ENCODE measurements at places on chromosomes 12 and 14.

- DNase-seq, result no peak
These were observed 58.7 kb downstream of the ST8SIA1 start for GRCh38 chr12:22275843-22276242.

DNA sequence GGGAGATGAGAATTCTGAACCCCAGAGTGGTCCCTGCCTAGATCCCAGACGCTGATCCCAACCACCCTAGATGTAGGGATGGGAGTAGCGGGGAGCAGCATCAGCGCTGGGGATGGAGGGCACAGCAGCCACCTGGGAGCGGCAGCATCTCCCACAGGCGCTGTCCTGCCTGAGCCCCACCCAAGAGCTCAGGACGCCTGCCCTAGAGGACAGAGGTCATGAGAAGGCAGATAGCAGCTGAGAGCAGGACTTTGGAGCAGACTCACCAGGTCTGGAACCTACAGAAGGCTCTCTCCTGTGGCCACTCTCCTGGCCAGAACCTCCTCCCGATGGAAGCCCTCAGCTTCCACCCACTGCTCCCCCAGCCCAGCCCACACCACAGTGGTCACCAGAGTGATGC is 7.2 kb downstream of the CCDC85C start:
- no peak for DNase-seq

- no peak for DNase-seq
These were observed 22.9 kb downstream of the IRF2BPL start for GRCh38 chr14:77005559-77005958.

DNA sequence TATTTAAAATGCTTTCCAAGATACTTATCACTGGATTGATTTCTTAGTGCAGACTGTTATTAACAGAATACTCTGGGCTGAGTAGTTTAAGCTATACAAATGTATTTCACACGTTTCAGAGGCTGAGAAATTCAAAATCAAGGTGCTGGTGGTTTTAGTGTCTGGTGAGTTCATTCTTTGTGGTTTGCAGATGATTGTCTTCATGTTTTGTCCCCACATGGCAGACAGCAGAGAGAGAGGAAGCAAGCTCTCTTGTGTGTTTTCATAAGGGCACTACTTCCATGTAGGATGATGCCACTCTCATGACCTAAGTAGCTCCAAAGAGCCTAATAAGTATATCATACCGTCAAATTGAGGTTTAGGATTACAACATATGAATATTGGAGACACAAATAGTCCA is 1348.9 kb upstream of the FLRT2 start:
- DNase-seq, result no peak

DNA sequence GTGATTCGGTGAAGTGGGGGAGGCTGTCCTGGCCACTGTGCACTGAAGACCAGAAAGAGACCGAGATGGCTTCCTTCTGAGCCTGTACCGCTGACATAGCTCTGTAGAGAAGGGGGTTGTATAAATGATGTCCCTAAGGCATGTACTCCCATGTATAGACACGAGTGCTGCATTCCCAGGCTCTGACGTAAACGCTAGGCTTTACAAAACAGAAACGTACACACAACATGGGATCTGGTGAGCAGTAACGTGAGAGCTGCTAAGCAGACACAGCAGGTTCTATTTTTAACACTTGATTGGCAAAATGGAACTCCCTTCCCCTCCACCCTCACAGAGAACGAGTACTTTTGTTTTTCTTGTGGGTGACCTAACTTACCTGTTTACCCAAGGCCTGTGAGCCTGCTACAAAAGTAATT is 35.9 kb downstream of the ACADS start:
- no peak for DNase-seq

DNA sequence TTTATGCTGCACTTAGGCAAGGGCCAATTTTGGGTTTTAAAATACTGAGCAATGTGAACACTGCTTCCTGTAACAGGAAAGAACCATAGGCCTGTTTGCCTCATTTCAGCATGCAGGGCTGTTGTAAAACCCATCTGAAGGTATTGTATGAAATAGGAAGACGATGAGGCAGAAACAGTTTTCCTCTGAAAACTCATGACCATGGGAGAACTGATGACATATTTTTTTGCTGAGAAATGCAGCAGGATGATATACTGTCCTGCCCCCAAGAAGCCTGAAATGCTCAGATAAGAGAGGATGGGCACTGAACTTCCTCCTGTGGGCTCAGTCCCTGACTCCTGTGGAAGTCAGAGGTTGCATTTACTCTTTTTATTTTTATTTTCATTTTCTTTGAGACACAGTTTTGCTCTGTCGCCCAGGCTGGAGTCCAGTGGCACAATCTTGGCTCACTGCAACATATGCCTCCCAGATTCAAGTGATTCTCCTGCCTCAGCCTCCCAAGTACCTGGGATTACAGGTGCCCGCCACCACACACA is 17.4 kb downstream of the PYGL start:
- DNase-seq, result no peak

GRCh38 chr12:52089491-52089890 is 10.0 kb downstream of the SMIM41 start:
- no peak for DNase-seq

- DNase-seq, result no peak
These were observed 966.7 kb downstream of the SLC6A15 start for GRCh38 chr12:83945871-83946270.

DNA sequence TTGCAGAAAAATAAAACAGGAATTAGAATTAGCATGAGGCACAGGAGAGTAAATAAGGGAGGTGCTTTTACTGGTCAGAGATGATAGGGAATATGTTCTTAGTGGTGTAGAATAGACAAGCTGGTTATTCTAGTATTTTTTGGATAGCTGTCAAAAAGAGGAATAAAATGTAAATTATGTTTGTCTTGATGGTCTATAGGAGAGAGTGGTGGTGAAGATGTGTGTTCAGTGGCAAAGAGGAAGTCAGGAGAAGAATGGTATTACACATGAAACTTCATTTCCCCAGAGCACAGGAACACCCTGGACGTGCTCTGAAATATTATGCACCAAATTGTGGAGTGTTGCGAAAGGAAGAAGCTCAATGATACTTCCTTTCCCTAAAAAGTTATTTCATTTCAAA is 27.8 kb downstream of the MUCL1 start:
- DNase-seq, result no peak

- peak; percentile 64 for DNase-seq
These were observed 21.6 kb downstream of the RFC5 start for GRCh38 chr12:118038137-118038536.

DNA sequence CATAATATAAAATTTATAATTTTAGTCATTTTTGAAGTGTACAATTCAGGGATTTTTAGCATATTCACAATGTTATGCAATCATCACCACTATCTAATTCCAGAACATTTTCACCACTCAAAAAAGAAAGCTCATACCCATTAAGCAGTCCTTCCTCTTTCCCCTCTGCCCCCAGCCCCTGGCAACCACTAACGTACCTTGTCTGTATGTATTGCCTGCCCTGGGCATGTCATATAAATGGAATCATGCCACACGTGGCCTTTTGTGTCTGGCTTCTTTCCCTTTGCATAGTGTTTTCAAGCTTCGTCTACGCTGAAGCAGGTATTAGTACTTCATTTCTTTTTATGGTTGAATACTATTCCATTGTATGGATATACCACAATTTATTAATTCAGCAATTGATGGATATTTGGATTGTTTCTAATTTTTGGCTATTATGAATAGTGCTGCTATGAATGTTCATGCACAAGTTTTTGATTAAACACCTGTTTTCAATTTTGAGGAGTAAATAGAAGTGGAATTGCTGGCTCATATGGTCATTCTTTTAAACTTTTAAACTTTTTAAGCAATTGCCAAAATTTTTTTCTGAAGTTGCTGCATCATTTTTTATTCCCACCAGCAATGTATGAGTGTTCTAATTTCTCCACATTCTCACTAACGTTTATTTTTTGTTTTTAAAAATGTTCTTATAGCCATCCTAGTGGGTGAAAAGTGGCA is 1.6 kb upstream of the SSTR1 start:
- no peak for DNase-seq

- DNase-seq, result no peak
These were observed 195.4 kb upstream of the RMST start for GRCh38 chr12:97267166-97267565.

DNA sequence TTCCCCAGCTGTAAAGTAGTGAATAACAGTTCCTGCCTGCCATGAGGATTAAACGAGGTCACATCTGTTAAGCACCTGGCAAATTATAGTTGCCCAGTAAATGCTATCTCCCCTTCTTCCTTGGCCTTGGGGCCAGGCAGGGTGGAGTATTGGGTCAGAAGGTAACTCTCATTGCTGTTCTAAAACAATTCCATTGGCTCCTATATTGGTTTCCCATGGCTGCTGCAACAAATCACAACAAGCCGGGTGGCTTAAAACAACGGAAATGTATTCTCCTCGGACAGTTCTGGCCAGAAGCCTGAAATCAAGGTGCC is 31.9 kb downstream of the MMAB start:
- DNase-seq, result no peak

DNA sequence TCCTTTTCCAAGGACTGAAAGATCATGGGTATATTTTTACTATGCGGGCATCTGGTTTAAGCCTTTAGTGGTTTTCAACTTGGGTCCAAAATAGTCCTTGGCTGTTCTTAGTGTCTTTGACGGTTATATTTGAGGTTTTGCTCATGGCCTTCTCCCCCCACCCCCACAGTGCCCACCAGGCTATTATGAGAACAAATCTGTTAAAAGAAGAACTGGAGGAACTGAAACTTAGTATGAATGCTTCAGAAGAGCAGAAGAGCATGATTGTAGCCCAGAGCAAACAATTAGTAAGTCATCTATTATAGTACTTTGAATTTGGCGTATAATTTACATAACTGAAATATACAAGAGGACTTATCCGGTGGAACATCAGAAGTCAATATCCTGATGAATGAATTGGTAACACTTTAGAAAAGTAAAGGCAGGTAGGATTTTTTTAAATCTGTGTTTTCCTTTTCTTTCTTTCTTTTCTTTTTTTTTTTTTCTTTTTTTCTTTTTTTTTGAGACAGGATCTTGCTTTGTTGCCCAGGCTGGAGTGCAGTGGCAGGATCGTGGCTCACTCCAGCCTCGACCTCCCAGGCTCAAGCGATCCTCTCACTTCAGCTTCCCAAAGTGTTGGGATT is 71.8 kb upstream of the BCAT1 start:
- DNase-seq, result no peak

DNA sequence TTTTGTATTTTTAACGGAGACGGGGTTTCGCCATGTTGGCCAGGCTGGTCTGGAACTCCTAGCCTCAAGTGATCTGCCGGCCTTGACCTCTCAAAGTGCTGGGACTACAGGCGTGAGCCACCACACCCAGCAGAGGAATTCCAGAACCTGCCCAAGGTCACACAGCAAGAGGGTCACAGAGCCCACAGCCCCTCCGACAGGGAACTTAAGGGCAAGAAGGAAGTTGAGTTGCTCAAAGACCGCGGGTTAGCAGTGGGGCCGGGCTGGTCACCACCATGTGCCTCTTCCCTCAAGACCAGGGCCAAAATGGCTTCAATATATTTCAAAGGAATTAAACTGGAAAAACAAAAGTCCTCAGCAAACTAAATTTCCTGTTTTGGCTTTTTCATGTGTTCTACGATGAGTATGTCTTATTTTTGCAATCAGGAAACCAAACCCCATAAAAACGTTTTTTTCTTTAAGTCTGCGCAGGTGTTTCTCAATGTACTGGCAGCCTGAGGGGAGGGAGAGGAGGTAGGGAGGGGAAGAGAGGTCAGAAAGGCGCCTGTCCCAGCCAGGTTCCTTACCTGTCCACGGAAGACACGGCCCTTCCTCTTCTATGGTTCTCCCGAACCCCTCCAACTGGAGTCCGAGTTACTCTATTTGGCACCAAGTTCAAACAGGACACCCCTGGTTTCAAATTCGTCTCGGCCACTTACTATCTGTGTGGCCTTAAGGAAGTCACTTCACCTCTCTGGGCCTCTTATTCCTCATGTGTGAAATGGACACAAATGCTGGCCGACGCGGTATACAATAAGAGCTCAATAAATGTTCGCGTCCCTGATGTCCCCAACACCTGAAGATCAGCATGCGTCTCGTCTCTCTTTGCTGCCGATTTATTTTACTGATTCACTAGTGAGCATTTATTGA is 778 bp downstream of the SLC8B1 start:
- no peak for DNase-seq

GRCh38 chr12:58803908-58804307 is 116.4 kb downstream of the LRIG3 start:
- no peak for DNase-seq

DNA sequence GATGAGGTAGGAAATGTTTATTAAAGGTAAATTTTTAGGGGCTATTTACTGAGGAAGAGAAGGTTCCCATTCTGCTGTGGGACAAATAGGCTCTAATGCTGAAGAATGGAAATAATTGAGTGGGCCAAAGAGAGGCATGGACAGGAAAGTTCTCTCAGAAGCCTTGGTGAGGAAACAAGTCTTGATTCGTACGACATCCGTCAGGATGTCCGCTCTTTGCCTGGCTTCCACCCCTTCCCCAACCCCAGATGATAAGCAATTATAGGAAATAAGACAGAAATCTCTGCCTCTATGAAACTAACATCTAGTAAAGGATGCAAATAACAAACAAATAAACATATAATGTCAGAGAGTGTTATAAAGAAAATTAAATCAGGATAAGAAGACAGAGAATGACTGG is 91.7 kb upstream of the BCAT1 start:
- no peak for DNase-seq

DNA sequence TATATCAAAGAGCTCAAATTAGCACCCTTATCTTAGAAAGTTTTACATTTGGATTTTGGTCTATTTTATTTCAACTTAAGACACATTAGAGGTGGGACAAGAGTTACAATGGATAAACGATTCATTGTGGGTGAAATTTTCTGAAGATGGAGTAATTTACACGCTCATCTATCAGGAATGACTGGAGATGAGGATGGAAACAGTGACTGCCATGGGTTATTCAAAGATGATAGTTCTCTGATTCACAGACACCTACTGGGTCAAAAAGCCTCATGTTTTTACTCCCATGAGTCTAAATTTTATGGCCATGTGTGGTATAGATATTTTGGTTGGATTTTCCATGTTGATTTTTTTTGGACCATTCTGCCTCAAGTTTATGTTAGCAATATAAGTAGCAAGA is 22.1 kb downstream of the SAMD4A start:
- no peak for DNase-seq

GRCh38 chr14:61566537-61567225 is 128.6 kb upstream of the HIF1A start:
- DNase-seq, result no peak

DNA sequence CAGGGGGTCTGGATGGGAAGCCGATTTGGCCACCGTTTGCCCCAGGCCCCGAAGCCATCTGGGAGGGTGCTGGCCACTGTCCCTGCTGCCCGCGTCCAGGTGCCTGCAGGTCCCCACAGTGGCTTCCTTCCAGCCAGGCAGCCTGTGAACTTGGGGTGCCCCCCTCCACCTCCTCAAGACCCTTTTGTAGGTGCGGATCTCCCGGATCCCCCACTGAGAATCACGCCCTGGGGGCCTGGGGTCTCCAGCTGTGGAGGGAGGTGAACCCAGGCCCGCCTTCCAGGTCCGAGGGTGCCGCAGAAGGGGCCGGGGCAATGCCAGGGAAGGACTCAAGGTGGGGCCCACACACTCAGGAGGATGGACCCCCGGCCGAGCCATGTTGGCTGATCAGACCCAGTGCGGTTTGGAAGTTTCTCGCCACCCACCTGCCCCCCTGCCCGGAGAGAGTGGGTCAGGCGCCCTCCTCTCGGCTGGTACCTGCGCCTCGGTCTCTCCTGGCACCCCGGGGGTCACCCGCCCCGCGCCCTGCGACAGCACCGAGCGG is 1.7 kb downstream of the MMP17 start:
- no peak for DNase-seq

- DNase-seq, result no peak
These were observed 400.5 kb downstream of the ADAMTS20 start for GRCh38 chr12:43151441-43151981.

- no peak for DNase-seq
These were observed 148.4 kb downstream of the RPAP3 start for GRCh38 chr12:47557386-47557785.
